ENCODE measurements at places on chromosomes 7 and 10.
A peak's percentile ranks its signal among the peaks of the same experiment; 100 is the strongest.

DNA sequence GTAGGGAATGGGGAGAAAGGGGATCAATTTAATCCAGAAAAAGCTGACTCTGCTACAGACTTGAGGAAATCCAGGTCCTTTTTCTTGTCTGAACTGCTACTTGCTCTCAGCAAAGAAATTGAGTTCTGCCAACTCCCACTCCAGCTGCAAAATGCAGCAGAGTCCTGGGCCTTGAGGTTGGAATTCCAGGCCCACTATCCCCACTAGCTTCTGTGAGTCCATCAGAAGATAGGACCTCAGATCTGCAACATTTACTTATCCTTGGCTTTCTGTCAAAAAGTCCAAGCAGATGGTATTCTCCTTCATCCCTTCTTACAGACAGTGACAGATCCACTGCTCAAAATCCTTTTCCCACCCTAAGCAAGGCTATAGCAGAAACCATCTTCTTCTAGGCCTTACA lies 219.2 kb downstream of the ARHGAP12 start:
- DNase-seq, result no peak

- no peak for DNase-seq
Measured at GRCh38 chr10:103620891-103621782, 127.6 kb downstream of the NEURL1 start.

DNA sequence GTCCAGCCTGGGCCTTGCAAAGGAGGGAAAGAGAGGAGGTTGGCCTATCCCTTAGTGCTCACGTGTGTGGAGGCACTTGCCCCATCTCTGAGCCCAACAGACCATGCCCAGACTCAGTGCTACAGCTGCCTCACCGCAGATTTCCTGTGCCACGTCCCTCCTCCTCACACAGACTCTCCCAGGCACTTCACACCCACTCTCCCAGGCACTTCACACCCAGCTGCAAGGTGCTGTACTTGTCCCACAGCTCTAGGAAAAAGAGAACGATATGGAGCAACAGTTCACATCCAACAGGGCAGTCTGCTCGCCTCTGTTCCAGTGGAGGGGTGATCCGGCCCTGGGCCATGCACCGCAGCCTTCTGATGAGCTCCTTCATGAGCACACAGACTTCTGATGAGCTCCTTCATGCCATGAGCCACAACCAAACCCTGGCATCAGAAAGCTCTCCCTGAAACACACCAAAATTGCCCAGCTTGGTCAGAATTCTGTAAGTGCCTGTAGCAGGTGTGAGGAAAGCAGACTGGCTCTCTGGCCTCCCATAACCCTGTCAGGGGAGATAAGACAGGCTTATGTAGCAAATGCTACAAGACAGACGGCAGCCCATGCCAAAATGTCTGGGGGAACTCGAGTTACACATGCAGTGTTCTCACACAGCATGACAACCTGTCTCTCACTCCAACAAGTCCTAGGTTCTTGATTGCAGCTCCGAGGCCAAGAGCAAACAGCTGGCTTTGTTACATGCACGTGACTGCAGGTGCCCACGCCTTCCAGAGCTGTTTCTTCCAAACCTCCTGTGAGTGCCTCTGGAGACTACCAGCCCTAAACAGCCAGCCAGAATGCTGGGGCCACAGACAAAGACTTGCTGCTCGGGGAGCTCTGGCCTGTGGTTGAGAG lies 348.5 kb downstream of the GRID1 start:
- DNase-seq, result no peak

- DNase-seq, result no peak
Measured at GRCh38 chr7:107505997-107506673, 36.3 kb downstream of the GPR22 start.

GRCh38 chr10:60351191-60351853 lies 38.4 kb downstream of the ANK3 start:
- DNase-seq, result no peak

DNA sequence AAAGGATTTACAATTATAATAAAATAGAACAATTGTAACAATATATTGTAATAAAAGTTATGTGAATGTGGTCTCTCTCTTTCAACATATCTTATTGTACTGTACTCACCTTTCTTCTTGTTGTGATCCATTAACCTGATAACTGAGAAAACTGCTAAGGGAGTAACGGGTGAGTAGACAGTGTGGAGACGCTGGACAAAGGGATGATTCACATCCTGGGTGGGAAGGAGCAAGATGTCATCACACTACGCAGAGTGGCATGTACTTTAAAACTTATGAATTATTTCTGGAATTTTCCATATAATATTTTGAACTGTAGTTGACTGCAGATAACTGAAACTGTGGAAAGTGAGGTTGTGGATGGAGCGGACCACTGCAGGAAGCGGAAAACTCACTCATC lies 91.2 kb upstream of the PLPP4 start:
- no peak for DNase-seq

- peak; percentile 68 for DNase-seq
Measured at GRCh38 chr10:44864637-44865288, 46.4 kb upstream of the TMEM72 start.
